ENCODE measurements at places on chromosomes 5 and 9.
A peak's percentile ranks its signal among the peaks of the same experiment; 100 is the strongest.

DNA sequence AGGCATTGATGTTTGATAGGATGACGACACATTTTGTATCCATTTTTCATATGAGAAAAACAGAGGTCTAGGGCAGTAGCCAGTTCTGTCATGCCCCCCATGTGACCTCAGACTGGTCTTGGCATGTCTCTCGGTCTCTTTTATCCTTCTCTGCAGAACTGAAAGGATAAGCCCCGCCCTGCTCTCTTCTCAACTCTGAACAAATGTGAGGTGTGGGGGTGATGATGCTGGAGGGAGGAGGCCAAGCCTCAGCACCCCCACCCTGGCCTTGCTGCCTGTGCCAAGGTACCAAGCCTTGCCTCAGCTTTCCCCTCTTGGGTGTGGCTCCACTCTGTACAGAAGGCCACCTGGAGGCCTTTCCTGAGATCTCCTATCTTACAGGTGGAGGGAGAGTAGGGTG, 19.5 kb upstream of the CRB2 start:
- no peak for DNase-seq

GRCh38 chr9:69806627-69807026, 14.0 kb upstream of the CFAP95 start:
- no peak for DNase-seq

GRCh38 chr5:126694403-126694802, 82.5 kb upstream of the LMNB1 start:
- no peak for DNase-seq

DNA sequence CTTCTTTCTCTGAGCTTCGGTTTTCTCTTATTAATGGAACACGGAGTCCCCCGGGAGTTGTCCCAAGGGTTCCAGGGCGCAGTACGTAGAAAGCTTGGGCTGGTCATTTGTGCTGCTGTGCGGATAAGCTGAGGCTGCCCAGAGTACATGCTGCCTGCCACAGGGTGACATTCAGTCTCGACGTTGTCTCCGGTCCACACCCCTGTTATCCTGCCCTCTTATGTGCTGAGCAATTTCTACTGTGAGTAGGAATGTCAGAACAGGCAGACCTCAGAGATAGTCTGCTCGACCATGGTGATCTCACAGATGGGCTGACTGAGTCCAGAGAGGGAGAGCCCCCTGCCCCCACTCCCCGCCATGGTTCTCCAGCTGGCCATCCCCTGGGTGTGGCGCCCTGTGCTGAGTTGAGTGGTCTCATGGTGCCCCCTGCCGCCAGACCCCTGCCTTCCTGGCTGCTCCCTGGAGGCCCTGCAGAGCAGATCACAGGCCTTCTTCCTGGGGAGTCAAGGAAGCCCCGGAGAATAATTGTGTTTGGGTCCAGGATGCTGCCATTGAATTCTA, 124.0 kb downstream of the RGS3 start:
- no peak for DNase-seq

DNA sequence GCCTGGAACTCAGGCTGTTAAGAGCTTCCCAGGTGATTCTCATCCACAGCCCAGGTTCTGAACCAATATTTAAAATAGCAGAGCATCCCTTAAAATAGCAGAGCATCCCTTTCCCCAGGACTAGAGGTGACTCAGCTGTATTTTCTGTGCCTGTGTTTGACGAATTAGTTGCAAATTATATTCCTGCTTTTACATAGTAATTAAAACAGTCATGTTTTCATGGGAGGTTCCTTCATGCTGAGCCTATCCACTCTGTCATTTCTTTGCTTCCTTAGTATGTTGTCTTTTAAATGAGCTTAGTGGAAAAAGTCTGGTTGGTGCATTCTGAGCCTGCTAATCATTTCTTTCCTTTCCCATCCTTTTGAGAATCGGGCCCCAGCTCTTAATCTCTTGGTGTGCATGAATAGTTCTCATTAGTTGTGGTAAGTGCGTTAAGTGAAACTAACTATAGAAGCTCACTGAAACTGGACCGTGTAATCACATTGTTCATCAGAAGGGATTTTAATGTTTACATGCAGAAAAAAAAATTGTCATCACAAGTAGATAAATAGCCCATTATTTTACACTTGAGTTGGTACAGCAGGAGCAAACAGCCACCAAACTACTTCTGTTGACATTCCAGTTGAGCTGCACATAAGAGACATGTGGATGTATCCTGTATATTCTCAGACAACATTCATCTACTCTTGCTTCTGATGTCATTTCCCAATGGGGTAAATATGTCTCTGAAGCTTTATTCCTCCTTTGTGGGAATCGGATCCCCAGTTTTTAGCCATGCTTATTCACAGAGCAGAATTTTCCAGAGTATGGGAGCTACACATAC, 596.9 kb upstream of the WWC1 start:
- DNase-seq: no peak

DNA sequence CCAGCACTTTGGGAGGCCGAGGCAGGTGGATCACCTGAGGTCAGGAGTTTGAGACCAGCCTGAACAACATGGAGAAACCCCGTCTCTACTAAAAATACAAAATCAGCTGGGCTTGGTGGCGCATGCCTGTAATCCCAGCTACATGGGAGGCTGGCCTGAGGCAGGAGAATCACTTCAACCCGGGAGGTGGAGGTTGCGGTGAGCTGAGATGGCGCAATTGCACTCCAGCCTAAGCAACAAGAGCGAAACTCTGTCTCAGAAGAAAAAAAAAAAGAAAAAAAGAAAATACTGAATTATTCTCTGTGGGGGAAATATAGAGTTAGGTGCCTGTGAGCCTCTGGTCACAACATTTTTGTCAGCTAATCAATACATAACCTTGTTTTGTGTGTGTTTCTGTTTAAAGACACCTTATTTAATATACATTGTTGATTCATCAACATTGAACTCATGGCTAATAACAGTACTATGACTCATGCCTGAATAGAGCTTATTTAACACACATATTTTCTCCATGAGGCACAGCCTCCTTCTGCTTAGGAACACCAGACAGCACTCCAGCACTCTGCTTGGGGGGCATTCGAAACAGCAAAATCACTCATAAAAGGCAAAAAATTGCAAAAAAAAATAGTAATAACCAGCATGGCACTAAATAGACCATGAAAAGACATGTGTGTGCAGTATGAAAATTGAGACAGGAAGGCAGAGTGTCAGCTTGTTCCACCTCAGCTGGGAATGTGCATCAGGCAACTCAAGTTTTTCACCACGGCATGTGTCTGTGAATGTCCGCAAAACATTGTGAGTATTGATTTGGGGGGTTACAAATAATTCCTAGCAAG, at the start of gene IL31RA:
Gene IL31RA, plus strand, starts transcription at position 519 of the 836 bp plus-strand sequence. Its CDS starts 214 bp downstream, at position 733.
- peak; percentile 50 for DNase-seq

- DNase-seq: no peak
These were observed 25.6 kb downstream of the SLC31A1 start for GRCh38 chr9:113246928-113247327.

DNA sequence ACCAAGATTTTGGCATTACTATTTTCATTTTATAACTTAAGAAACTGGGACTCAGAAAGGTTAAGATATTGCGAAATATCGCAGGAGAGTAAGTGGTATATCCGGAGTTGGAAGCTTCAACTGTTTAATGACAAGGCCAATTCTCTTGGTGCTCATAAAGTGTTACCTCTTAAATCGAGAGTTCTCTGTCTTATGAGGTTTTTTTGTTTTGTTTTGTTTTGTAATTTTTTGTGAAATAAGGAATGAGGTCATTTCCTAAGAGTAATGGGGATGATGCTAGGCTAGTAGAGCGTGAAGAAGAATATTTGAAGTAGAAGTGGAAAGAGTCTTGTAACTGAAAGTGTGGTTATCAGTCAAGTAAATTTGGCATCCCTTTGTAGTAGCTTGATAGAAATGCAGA, 183.2 kb upstream of the DAB2 start:
- DNase-seq: no peak
